ENCODE measurements at places on chromosomes 4 and X.

DNA sequence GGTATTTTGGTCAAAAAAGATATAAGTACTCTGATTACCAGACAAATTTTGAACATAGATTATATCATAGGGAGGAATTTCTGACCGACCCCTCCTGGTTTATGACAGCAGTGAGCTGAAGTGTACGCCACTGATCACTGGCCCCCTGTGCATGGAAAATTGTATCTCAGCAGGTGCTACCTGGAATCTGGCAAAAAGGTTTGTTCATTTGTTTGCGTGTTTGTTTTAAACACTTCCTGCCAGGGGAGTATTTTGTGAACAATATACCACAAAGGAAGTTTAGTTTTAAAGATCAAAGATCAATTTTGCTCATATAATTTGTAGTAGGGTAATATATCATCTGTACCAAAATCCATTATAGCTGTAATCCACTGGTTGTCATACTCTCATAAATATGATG is 219.7 kb upstream of the TENM3 start:
- DNase-seq = no peak

GRCh38 chr4:8039853-8040252 is 100.2 kb upstream of the AFAP1 start:
- DNase-seq = no peak

DNA sequence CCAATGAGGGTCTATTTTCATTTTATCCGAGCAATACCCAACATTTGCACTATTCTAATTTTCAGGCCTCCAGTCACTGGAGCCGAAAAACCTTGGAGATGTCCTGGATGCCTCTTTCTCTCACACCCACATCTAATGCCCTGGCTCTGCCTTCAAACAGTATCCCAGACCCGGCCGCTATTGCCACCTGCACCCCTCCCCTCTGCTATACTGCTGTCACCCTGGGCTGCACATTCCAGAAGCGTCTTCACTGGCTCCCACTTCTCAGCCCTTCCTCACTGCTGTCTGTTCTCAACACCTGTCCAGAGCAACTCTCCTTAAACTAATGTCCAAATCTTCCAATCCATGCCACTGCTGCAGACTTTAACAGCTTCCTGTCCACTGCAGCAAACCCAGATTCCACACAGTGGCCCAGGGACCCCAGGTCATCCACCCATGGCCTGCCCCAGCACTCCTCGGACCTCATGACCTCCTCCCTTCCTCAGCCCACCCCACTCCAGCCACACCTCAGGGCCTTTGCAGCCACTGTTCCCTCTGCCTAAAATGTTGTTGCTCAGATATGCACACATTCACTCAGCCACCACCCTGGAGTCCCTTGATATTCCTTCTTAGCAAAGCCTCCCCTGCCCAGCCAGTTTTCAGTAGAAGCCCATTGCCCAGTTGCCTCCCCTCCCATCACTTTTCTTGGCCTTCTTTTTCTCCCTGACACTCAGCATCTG is 30.5 kb upstream of the PPP2R2C start:
- DNase-seq = no peak

DNA sequence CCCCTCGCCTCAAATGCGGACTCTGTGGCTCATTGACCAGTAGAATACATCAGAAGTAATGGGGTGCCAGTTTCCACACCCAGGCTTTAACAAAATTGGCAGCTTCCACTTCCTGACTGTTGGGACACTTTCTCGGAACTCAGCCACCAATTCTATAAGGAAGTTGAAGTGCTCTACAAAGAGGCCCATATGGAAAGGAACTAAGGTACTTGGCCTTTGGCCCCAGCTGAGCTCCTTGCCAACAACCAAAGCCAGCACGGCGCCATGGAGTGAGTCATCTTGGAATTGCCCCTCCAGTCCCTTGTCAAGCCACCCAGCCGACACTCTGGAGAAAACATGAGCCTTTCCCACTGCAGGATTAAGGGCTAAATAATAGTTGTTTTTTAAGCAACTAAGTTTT is 262.2 kb upstream of the INTU start:
- no peak for DNase-seq
